ENCODE measurements at places on chromosomes 4 and X.

DNA sequence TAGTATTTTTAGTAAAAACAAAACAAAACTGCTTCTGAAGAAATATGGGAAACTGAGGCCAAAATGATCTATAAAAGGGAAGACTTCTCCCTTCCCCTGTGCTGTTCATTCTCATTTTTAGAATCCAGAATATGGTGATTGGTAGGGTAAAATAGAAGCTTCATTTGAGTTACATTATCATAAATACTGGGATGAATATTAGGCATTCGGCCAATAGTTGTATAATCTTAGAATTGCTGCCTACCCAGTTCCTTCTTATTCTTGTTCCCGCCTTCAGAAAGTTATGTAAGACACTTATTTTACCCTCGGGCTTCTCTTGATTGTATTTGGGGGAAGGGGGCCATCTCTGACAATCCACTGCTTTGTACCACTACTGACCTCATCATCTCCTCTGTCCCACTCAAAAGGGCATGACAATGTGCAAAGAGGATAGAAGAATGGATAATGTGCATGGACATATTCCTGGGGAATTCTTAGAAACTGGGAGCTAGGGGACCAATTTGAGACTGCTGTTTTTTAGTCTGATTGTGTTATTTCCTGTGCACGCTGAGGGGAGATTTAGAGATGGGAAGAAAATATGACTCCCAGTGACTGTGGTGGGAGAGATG, 588 bp downstream of the ART3 start:
- no peak for DNase-seq

DNA sequence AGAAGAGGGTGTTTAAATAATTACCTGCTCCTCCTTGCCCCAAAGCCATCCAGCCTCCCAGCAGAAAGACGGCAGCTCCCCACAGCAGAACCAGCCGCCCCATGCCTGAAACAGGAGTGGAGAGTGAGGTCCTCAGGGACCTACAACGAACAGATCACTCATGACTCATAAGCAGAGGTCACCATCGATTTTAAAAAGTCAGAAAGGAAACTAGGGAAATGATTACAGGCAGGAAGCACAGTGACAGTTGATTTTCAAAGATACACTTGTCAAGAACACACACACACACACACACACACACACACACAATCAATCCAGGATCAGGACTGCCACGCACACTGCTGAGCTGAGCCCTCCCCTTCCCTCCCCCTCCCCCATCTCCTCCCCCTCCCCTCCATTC, at the start of gene CRLF2:
CRLF2 (minus strand) TSS at position 118 of the 400 bp plus-strand sequence; CDS start at position 103, 15 bp downstream.
- DNase-seq = peak; percentile 46

- no peak for DNase-seq
Measured at GRCh38 chrX:40531056-40531826, 49.5 kb upstream of the ATP6AP2 start.

DNA sequence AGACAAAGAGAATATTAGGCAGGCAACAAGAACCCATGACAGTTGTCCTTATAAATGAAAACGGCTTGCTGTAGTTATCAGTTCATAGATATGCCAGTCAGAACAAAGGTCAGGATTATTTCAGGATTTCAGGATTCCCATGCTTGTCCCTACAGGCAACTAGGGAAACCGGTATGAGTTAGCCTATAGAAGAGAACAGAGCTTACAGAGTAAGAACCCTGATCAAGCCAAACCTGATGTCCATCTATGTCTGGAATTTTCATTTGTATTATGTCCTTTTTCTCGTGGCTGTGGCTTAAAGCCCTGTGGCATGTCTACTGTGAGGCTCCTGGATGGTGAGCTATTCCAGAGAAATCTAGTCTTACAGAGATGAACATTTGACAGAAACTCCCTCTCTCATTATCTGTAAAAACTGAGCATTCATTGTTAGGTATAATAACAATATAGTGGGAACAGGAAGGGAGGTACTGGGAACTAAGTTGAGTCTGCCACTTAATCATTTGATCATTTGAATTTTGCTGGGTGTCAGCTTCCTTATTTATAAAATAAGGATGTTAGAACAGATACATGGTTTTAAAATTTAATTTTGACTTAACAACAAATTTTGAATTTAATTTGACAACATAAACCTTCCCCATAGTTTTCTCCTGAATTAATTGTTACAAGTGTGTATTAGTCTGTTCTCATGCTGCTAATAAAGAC, 129.5 kb upstream of the KLF3 start:
- no peak for DNase-seq

DNA sequence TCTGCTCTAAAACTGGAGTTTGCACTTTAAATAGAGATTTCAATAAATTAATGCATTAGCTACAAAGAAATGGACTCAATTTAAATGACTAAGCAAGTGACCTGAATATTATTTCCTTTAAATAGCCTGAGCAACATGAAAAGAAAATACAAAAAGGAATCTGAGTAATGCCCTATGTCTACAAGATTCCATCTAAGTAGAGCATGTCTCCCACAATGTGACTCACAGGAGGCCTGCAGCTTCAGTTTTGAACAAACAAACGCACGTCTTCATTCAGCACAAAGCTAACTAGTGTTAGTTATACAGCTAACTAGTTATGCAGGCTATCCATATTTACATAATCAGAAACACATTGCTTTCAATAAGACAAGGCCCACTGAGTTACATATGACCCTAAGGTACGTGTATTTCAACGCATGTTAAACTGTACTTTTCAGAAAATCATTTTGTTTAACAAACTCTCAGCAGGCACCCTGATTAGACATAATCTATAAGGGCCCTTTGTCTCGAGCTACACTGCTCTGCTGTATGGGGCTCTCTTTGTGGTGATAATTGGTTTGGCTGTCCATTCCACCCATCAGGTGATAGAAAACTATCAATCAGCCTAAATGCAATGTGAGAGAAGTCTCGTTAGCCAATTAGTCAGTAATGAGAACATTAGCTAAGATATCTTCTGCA, 116.5 kb downstream of the MAML3 start:
- no peak for DNase-seq

DNA sequence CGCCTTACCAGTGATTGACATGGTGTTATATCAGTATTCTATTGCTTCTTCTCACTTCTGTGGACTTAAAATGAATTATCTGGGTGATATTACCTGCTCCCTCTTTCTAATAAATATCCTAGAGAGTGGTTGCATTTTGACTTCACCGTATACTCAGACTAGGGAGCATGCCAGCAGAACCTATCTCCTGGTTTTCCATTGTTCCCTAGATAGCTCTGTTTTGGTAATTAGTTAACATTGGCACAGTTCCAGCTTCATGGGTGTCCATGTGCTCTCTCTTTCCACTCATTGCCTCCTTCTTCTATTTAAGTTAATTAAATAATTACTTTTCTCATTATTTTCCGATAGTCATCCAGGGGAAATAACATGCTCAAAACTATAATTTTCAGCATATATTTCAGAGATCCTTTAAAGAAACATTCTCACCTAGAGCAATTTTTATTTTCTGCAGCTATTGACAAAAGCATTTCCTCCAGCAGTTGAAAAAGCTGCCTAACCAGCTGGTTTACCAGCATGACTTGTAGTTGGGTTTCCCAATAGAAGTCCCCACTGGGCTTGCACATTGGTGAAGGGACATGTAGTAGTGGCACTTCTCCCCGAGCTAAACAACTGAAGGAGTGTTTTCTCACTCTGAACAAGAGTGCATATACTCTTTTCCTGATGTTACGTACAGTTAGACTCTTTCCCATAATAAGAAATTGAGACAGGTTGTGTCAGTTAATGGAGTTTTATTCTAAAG, 27.9 kb upstream of the PAPSS1 start:
- no peak for DNase-seq

- no peak for DNase-seq
Measured at GRCh38 chr4:173218411-173219125, 50.0 kb downstream of the GALNT7 start.

GRCh38 chrX:123990602-123991001, 29.1 kb downstream of the STAG2 start:
- no peak for DNase-seq

GRCh38 chrX:72346302-72346949, 40.7 kb upstream of the CITED1 start:
- DNase-seq = no peak

DNA sequence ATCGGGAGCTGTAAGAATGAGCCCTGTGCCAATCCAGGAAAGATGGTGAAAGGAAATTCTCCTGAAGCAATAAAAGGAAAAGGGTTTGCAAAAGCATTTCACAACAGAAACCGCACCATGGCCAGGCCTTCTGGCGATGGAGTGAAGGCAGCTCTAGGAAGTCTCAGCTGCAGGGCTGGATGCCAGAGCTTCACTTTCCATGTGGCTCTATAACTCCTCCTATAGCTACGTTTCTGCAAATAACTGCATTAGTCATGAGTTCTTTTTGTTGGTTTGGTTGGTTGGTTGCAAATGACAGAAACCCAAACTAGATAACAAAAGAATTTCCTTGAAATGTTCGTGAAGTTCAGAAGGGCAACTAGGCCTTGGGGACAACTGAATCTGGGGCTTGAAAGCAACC, 84.6 kb downstream of the RELL1 start:
- DNase-seq = no peak

GRCh38 chrX:15567886-15568616, 32.7 kb downstream of the ACE2 start:
- no peak for DNase-seq

DNA sequence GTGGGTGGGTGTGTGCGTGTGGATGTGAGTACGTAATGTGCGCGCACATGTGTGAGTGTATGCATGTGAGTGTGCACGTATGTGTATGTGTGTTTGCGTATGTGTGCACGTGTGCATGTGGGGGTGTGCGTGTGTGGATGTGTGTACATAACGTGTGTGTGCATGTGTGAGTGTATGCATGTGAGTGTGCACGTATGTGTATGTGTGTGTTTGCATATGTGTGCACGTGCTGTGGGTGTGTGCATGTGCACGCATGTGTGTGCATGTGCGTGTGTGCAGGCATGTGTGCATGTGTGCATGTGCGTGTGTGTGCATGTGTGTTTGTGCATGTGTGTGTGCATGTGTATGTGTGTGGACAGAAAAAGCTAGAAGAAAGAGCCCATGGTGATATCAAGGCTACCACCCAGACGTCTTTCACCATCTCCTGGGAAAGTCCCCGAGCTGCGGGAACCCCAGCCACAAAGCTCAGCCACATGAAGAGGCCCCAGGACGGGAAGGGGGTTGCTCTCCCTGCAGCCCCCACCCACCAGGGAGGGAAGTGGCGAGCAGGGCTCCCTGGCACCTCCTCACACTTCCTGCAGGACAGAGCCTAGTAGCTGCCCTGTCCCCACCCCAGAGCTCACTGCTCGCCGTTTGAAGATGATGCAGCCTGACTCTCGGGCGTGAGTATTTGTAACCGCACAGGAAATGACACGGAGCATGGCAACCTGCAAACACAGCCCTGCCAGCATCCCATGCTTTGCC, 108.3 kb downstream of the DCTD start:
- peak; percentile 57 for DNase-seq

DNA sequence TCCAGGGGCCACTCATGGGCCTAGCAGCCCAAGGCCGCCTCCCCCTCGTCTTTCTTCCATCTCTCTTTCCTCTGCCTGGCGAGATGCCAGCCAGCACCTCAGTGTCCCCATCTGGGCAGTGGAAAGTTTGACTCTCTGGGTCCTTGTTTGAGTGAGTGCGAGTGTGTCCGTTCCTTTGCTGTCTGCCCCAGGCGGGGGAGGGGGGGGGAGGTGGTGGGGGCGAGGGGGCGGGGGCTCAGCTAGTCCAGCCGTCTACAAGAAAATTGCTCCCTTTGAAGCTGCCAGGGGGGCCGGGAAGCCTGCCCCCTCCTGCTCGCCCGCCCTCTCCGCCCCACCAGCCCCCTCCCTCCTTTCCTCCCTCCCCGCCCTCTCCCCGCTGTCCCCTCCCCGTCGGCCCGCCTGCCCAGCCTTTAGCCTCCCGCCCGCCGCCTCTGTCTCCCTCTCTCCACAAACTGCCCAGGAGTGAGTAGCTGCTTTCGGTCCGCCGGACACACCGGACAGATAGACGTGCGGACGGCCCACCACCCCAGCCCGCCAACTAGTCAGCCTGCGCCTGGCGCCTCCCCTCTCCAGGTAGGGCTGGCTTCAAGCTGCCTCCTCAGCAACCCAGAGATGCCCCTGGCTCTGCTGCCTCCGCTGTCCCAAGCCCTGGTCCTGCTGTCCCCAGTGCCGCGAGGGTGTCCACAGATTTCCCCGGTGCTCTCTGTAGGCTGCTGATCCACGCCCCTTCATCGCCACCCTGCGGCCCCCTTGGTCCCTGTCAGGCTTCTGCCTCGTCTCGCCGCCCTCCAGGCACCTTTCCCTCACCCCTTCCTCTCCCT, at the start of gene BGN:
BGN (plus strand) TSS at position 440 of the 821 bp plus-strand sequence. CDS start 9,652 bp downstream, outside the sequence.
- no peak for DNase-seq

GRCh38 chr4:123819362-123820035, 422.9 kb downstream of the SPRY1 start:
- DNase-seq = no peak

DNA sequence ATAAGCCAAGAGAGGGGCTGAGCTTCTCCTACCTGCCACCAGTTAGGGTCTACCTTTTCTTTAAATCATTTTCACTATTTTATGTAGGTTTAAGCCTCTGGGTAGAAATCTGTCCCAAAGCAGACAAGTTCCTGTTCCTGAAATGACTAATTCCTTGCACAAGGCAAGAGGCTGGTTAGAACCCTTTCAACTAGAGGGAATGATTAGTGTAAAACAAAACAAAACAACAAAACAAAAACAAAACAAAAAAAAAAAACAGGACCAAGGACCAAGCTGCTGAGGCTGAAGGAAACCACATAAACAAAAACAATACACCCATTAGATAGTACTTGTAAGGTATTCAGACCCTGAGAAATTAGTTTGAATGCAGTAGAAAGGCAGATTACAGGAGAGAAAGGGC, 62.7 kb downstream of the MAML3 start:
- DNase-seq = no peak

DNA sequence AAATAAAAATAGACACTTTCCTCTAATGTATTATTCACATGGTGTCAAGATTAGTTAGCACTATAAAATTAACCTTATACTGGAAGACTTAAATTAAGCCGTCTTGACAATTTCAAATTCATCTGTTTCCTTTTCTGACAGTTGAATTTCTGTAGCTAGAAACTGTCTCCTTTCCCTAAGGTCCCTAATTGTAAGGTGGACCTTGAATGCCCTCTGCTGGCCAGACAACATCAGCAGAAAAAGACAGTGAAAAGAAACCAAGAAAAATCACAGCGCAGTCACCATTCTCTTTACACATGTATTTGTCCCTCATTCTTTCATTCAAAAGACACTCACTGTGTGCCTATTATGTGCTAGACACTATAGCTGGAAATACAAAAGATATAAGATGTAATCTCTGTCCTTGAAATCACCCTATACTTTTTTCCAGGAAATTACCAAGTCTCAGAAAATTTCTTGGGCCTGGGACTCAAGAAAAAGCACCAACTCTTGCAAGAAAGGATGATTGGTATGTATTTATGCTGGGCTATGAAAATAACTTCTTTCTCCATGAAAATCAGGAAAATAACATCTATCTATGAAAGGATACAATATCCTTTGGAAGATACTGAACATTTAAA, 32.7 kb upstream of the AMBN start:
- peak; percentile 14 for DNase-seq

- no peak for DNase-seq
Measured at GRCh38 chr4:151901631-151902030, 140.8 kb upstream of the GATB start.

DNA sequence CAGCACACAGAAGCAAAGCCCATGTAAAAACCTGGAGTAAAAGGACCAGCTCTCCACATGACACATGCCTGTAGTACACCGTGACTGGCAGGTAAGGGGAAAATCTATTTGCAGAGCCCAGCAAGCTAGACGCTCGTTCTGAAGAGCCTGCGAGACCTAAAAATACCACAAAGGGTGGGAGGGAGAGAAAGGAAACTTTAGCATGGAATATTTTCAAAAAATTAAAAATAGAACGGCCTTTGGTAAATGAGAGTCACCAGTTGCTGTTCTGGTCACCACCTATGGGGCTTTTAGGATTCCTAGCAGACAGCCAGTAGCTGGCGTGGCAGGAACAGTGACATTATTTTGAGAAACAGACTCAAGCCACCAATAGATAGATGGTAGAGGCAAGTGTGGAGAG, 115.5 kb downstream of the MID1IP1 start:
- DNase-seq = no peak
